Colonic mucosa (tissue), 4 donors: ENCODE measurements at places on chromosomes 2 and 18.

DNA sequence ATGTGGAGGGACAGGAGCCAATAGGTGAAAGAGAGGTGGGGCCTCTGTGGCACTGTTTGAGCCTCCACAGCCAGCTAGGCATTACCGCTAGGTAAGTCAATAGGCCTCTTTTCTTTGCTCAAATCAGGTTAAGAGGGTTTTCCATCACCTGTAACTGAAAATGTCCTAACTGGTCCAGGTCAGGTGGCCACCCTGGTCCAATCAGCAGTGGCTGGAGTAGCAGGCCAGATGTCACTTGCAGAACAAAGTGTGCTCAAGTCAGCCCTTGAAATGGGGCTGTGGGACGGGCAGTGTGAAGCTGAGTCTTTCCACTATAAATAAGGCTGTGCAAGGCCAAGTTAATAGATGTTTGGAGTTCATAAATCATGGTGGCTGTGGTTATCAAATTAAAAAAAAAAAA, 20.9 kb downstream of the FBXO36 start:
- H3K27ac ChIP-seq: no peak overlapping the region
- H3K4me3 ChIP-seq: no peak overlapping the region
- no peaks in the 10 kb centered on the region for H3K36me3 ChIP-seq
- H3K4me1 ChIP-seq: no peaks in the 10 kb centered on the region

GRCh38 chr18:1394966-1395365, 490.3 kb downstream of the ADCYAP1 start:
- H3K27me3 ChIP-seq: no peaks in the 10 kb centered on the region
- H3K27ac ChIP-seq: no peak overlapping the region
- H3K4me1 ChIP-seq: no peaks in the 10 kb centered on the region
- DNase-seq: no peak

GRCh38 chr2:168369031-168369430, 87.0 kb upstream of the CERS6 start:
- no peak overlapping the region for H3K4me3 ChIP-seq
- DNase-seq: no peak
- no peaks in the 10 kb centered on the region for H3K36me3 ChIP-seq
- H3K27ac ChIP-seq: no peak overlapping the region
- no peaks in the 10 kb centered on the region for H3K4me1 ChIP-seq

- no peak overlapping the region for H3K4me3 ChIP-seq
- DNase-seq: no peak
- no peaks in the 10 kb centered on the region for H3K4me1 ChIP-seq
- H3K36me3 ChIP-seq: no peaks in the 10 kb centered on the region
- no peak overlapping the region for H3K27ac ChIP-seq
Observed at GRCh38 chr2:100019499-100019898, 122.9 kb downstream of the AFF3 start.

DNA sequence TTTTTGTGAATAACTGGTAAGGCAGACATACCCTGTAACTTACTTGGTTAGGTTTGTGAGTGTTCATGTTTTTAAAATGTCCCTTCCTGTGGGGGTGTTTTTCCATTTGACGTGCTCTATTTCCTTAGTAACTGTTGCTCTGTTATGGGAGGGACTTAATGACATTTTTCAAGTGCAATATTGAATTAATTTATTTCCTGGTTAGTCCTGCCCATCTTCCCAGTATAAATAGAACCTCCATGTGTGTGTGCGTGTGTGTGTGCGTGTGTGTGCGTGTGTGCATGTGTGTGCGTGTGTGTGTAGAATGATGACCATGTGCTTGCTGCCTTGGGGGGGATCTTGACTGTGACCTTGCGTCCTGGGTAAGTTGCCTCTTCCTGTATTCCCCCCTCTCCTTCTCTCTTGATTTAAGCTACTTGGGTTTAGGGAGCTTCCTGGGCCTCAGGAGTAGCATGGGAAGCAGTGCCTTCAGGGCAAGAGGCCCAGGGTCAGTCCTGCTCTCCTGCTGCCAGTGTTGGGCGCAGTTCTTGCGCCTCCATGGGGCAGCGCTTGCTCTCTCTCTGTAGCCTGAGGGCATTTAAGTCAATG, 163.9 kb downstream of the LDLRAD4 start:
- no peaks in the 10 kb centered on the region for H3K27me3 ChIP-seq
- H3K4me1 ChIP-seq: peaks cover 7% of the 10 kb centered on the region
- H3K36me3 ChIP-seq: no peaks in the 10 kb centered on the region
- DNase-seq: no peak
- H3K4me3 ChIP-seq: peak overlapping the region; percentile 16

- H3K4me3 ChIP-seq: no peak overlapping the region
- no peak for DNase-seq
- H3K27me3 ChIP-seq: no peaks in the 10 kb centered on the region
- no peak overlapping the region for H3K27ac ChIP-seq
- H3K36me3 ChIP-seq: no peaks in the 10 kb centered on the region
Observed at GRCh38 chr18:65735155-65735554, 15.7 kb upstream of the CDH7 start.

DNA sequence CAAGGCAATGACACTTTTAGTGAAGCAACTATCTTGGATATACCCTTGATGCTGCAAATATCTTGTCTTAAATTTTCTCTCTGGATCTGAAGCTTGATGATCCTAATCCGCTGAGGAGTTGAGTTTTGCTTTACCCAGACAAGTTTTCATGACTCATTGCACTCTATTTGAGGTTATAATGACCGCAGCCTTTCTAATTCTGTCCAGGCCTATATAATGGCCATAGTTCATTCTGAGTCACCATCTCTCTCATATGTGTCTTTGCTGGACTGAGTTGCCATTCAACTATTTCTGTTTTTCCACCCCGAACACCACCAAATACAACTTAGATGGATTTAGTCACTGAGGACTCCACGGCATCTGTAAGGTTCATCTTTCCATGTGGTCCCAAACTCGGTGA, 802.1 kb upstream of the FAM98A start:
- H3K27ac ChIP-seq: no peak overlapping the region
- no peaks in the 10 kb centered on the region for H3K4me1 ChIP-seq
- no peak for DNase-seq
- H3K27me3 ChIP-seq: no peaks in the 10 kb centered on the region
- no peaks in the 10 kb centered on the region for H3K36me3 ChIP-seq

GRCh38 chr18:13412901-13413300, 194.3 kb downstream of the LDLRAD4 start:
- no peak overlapping the region for H3K27ac ChIP-seq
- no peaks in the 10 kb centered on the region for H3K27me3 ChIP-seq
- H3K4me3 ChIP-seq: no peak overlapping the region
- H3K4me1 ChIP-seq: peaks cover 14% of the 10 kb centered on the region

DNA sequence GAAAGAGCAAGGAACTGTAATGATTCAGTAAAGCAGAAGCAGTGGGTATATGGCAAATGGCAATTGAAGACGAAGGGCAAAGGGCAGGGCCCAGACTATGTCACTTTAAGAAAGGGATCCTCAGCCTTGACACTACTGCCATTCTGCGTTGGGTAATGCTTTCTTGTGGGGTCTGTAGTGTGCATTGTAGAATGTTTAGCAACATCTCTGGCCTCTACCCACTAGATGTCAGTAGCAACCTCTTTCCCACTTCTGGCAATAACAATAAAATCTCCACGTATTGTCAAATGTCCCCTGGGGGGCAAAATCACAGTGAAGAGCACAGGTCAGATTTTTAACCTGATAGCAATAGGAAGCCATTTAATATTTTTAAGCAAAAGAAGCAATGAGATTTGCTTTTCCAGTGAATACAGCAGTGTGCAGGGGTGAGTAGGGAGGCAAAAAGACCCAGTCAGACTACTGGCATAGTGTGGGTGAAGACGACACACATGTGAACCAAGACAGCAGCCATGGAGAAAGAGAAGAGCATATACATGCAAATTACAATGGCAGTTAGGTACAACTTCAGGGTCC, 209.5 kb downstream of the DYM start:
- no peaks in the 10 kb centered on the region for H3K27me3 ChIP-seq
- no peaks in the 10 kb centered on the region for H3K36me3 ChIP-seq
- no peaks in the 10 kb centered on the region for H3K4me1 ChIP-seq
